ENCODE measurements at places on chromosomes 3 and 15.

DNA sequence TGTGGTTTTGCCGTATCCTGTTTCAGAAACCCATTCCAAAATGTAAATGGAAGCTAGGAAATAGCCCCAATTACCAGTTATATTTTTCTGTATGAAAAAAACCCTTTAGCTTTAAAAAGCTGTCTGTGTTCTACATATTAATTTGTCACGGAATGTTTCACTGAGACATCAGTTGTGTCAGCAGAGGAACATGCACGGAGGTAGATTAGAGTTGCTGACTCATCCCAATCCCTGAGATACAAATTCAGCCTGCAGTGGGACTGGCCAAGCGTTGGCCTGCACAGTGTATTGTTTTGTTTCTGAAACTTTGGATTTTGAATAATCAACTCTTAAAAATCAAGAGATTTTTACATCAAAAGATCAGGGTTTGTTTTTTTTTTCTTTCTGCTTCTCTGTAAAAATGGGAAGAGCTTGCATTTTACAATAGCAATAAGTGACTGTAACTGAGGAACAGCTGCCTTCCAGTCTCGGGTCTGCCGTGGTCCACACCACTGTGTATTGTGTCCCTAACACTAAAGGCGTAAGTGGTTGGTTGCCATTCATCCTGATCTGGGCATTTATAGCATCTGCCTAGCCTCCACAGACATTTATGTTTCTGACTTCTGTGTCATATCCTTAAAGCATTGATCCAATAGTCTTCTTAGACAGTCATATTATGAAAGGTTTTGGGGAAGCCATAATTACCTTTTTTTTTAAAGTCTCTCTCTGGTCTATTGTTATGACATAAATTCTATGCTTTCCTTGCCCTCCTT lies 218.1 kb downstream of the ADAMTSL3 start:
- no peak for DNase-seq

DNA sequence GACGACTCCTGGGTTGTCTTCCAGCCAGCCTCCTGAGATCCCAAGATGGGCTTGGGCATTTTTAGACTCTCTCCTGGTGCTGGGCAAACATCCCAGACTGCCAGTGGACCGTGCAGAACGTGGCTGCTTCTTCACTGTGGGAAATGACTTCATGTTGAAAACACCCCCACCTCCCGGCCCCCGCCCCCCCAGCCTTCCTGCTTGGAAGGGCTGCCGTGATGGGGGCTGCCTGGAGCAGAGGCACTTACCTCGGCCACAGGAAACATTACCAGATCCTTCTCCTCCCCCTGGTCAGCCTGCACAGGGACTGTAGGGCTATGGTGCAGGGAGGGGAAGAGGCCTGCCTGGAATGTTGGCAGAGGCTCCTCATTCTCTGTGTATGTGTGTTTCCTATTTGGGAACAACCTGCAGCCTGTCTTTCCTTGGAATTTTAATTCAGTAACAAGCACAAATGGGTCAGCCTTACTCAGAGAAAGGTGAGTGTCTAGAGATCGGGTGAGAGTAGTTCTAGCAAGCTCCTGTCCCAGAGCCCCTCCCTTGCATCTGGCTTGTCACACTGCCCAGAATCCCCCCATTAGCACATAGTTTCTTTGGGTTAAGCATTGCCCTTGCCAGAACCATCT lies 90.8 kb downstream of the ANP32A start:
- DNase-seq = no peak

GRCh38 chr15:64748251-64748650 lies 27.1 kb downstream of the RBPMS2 start:
- no peak for DNase-seq

DNA sequence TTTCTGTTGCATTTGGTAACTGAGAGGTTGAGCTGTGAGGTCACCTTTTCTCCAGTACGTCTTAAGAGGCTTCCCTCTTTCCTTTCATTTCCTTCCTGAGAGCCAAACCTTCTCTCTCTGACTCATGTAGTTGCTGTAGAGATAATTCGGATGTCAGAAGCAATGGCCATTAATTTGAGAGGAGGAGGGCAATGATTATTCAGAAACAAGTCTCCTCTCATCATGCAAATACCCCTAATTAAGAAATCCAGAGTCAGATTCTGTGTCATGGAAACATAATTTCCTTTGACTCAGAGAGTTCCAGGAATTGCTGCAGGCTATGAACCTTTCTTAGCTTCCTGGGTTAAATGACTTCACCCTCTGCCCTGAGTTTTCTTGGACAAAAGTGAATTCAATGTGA lies 59.0 kb upstream of the GSK3B start:
- no peak for DNase-seq

- DNase-seq = no peak
Observed at GRCh38 chr3:76969471-76969870, 70.4 kb upstream of the ROBO2 start.

GRCh38 chr3:102124282-102124681 lies 275.0 kb downstream of the NFKBIZ start:
- no peak for DNase-seq

All from transverse colon (tissue), 4 donors.